ENCODE measurements at places on chromosomes 13 and 19.

GRCh38 chr19:39599116-39599515 lies 3.2 kb upstream of the LGALS13 start:
- no peak for DNase-seq

- no peak for DNase-seq
Measured at GRCh38 chr19:19691683-19692082, 23.0 kb downstream of the ZNF101 start.

DNA sequence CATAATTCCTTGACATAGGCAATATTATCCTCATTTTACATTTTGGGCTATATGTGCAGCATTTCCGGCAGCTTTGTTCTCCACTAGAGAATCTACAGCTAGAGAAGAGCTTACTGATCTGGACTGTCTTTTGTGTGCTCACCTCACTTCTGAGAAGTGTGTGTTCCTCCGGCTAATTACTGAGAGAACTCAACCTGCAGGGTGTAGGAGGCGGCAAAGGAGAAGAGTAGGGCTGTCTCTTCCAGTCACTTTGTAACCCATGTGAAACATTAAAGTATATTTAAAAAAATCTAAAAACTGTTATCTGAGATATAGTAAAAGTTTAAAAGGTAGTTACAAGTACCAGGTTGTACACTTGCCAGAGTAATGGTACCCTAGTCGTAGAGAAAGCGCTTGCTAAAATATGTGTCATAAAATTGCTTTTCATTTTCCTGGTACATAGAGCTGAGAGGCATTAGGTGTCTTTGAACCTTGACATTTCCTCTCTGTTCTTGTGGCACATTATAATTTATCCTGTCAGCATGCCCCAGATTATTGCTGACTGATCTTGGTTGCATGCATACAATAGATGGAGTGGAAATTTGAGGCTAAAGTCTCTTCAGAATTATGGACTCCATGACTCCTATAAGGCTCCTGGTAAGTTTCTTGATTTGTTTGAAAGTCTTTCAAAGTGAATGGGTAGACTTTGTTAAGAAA lies 381.9 kb downstream of the LMO7 start:
- DNase-seq = no peak

- no peak for DNase-seq
Measured at GRCh38 chr13:49951754-49952535, 15.8 kb upstream of the SPRYD7 start.

- peak; percentile 72 for DNase-seq
Measured at GRCh38 chr19:18292810-18293641, 11.6 kb upstream of the JUND start.

DNA sequence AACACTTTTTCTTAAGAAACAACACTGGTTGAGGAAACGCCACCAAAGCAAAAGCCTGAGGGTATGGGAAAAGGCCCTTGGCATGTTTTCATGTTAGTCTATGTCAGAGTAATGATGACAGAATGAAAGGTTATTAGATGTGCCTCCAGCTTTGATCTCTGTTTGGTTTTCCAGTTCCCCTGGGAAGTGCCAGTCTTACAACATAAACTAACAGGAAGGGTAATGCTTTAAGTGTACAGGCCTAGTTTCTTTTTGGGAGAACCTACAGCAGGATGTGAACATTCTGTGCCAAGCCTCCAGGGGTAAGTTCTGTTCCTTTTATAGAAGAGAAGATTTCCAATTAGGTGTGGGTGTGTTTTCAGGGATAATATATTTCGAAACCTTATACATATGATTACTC lies 121.7 kb downstream of the FNDC3A start:
- no peak for DNase-seq

DNA sequence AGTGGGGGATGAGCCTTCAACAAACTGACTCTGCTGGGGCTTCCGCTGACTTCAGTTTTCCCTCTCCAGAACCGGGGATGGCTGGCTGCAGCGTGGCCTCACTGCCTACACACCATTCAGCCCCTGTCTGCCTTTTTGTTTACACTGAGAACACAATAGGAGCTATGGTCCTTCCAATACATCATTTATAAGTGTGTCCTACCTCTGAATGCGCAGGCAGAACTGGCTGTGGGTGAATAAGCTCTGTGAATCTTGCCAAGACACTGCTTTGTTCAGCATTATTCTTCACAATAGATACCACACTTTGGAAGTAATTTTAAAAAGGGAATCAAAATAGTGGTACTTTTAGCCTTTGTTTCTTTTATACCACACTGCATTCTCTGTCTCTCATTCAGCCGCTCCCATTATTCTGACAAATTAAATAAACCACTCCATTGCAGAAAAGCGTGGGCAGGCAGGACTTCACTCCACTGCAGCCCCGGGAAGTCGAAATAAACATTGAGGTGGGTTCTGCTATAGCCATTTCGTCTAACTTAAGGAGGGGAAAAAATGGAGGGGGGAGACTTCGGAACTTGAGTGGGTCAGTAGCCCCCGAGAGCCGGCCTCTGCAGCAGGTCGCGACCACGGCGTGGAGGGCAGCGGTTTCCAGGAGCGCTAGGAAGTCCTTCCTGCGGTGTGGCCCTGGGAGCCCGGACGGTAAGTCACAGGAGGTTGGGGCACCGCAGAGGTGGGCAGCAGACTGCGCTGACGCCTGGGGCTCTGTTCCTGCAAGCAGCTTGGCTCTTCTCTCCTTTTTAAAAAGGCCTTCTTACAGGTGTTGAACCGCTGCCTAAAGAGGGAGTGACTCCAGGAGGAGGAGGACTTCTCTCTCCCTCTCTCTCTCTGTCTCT lies 94.8 kb upstream of the SOX1 start:
- no peak for DNase-seq

GRCh38 chr19:46962030-46962570 lies 57.5 kb upstream of the NPAS1 start:
- no peak for DNase-seq

- no peak for DNase-seq
Measured at GRCh38 chr19:17680230-17680722, 7.9 kb downstream of the UNC13A start.

DNA sequence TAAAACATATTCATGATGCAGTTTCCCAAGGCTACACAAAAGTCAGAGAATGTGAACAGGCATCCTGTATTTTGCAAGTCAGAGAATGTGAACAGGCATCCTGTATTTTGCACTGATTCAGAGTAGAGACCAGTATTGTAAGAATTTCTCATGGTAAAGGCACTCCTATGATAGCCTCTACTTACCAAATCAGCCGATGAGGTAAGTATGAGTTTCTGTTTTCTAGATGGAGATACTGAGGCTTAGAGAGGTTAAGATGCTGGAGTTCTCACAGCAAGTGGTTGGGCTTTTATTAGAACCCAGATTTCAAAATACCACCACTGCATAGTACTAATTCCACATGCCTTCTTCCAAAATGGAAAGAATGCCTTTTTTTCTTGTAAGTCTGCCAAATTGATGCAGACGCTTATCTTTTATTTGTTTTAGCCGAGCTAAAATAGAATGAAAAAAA lies 12.3 kb downstream of the TPT1 start:
- DNase-seq = no peak

DNA sequence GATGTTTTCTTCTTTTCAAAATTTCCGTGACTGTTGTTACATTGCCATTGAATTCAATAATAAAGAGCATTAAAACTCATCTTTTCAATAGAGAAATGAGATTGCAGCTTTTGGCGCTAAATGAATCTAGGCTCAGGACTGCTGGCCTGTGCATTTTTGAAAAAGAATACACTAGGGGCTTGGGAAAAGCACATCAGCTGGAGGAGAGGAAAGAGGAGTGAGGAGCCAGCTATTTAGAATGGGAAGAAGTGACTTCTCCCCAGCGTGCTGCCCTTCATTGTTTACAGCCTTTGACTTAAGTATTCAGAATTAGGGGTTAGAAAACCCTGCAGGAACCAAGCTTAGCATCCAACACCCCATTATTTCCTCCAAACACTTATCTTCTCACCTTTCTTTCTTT lies 43.3 kb downstream of the TNFSF11 start:
- DNase-seq = no peak

DNA sequence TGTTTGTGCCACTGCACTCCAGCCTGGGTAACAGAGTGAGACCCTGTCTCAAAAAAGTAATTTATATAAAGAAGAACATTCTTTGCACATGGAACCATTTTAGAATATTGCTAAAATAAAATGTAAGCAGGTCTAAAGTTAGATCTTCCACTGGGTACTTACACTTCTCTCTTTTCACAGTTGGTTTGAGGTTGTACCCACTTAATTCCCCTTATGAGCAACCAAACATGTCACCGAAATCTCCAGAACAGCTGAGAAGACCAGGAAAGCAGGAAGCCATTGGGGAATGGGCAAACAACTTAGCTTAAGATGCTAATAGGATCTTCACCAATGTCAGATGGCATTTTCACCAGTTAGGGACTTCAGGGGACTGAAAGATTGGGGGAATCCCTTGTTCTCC lies 18.8 kb downstream of the NLRP4 start:
- DNase-seq = no peak

DNA sequence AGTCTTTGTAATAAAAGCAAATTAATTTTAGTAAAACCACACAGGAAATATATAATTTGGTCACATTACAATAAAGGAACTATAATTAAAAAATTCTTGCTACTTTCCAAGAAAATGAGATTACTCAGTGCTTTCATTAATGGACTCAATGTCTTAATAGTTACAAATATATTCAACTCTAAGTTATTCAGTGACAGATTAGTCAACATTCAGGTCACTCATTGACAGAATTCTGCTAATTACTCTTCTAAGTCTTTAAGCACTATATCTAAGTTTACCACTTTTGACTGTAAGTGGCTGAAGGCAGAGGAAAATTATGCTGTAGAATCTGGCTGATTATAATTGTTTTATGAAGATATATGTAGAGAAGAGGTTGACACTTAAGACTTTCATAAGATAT lies 1365.0 kb downstream of the EFNB2 start:
- DNase-seq = no peak

DNA sequence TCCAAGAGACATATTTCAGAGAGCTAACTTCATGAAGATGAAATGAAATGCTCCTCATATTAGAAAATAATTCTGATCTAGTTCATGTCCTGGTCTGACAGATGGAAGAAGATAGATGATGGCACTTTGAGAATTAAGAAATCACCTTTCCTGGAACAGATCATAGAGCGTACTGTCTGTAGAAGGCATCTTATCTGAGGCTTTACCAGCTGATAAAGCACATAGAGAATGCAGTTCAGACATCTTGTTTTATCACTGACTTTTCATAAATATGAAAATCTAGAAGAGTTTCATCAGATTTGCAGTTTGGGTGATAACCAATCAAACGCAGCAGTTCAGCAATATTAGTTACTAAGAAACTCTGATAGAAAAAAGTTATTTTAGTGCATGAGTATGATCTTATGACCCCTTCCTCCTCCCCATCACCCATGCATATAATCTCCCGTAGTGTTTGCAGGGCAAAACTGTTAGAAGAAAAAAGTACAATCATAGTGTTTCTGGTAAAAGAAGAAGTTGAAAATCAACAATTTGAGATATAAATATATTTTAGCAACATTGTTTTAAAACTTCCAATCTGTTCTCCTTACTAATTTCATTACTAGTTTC lies 585.2 kb downstream of the PCDH9 start:
- DNase-seq = no peak

DNA sequence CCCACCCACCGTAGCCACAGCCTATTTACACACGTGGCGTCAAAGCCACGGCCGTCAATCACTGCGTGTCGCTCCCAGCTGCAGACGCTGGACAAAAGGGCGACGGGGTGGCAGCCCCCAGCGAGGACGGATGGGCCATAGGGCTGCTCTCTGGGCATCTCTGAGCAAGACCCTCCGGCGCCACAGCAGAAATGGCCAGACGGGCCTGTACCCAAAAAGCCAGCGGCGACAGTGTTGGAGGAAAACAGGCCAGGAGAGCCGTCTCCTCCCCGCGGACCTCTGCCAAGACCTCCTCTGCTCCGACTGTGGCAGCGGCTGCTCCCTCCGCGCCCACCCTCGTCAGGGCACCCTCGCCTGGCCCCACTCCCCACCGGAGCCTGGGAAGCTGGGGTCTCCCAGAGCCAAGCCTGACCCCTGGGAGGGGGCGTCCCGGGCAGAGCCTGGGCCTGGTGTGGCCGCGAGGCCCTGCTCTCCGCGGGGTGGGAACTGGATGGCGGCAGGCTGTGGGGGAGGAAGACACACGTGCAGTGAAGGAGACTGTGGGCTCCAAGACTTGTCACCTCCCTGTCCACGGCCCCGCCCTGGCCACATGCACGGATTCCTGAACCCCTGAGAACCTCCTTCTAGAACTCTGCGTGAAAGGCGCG lies 2.7 kb downstream of the C2CD4C start:
- no peak for DNase-seq

DNA sequence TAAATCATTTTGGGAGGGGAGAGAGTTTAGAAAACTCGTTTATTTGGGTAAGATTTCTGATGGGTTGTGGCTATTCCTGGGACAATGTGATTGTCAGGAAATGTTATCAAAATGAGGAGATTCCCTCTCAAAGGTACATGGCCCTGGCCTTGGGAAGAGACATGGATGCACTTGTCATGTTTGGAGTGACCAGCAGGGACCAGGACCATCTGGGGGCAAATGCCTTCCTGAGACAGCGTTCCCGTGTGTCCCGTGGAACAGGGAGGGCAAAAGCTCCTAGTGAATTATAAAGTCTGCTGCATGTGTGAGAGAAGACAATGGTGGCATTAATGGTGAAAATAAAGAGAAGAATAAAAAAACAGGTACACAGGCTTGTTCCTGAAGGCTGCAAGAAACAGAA lies 317.3 kb downstream of the ZNF536 start:
- DNase-seq = no peak

DNA sequence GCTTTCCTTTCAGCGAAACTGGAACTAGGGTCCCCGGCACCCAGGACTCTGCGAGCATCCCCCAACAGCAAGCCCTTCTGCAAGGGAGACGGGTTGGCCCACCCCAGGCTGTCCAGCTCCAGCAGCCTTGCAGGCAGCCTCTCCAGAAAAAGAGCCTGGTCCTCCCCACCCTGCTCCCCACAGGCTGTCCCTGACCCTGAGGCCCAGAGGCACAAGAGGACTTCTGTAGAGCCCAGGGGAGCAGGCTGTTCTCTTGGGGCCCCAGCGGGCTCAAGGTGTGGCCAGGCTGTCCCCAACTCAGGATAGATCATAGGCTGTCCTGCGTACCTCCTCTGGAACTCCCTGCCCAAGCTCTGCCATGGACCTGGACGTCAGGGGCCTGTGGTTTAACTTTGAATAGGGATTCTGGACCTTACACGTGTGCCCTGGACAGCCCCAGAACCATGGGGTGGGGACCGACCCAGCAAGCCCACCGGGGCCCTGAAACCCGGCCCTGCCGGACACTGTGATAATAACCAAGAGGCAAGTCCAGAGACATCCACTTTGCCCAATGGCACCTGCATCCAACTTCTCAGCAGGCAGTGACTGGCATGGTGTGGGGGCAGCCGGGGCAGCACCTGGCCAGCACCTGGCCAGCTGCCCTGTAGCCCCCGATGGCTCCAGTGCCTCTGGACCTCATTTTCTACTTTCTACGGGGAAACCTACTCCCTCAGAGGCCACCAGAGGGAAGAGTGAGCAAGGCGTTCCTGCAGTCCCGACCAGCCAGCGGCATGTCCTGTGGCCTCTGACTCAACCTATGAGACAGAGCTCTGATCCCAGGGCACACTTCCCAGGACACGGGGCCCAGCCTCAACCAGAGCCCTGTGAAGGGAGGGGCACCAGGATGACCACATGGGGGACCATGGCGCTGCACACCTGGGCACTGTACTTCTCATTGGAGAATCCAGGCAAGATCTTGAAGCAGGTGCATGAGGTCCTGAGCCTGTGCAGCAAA lies 50.9 kb upstream of the TPM4 start:
- DNase-seq = no peak

Data from anterior cingulate cortex (tissue), 58 donors.